Gastroesophageal sphincter (tissue), 4 donors: ENCODE measurements at places on chromosomes 11 and 22.

- no peak for ATAC-seq
These were observed 58.1 kb downstream of the TSPAN18 start for GRCh38 chr11:44784851-44785250.

GRCh38 chr22:37500745-37501609 lies 14.8 kb upstream of the MFNG start:
- peak; percentile 39 for ATAC-seq

DNA sequence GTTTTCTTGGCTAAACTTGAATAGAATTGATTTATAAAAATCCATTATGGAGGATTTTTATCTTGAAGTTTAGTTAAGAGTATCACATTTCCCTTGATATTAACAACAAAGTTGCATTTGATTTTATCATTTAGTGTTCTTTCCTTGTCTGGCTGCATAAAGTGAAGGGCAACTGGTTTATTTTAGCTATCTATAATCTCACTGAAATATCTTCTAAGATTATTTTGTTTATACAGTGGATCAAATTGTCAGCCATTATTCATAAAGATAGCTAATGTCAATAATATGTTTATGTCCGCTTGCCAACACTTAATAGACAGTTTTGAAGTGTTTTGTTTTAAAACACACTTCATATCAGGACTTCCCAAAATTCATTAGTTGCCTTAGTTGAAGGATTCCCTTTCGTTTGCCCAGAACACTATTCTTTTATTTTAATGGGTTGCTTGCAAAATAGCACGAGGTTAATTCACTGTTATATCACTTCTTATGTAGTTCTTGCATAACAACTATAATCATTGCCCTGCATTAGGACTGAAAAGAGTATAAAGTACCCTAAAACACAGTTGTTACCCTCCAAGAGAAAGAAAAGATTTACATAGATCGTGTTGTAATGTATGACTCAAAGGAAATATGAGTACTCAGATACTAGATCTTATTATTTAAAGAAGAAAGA lies 73.0 kb downstream of the MSANTD4 start:
- ATAC-seq, result no peak

DNA sequence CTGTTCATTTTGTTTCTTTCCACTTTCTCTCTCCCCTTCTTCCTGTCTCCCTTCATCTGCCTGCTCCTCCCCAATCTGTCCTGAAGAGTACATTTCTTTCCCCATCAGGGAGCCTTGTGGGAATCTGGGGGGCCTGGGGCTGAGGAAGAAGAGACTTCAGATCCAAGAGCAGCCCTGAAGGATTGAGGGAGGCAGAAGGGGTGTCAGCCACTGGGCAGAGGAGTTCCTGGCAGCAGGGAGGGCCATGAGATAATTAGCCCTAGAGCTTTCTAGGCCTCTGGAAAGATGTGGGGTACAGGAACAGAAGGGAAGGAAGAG lies 24.4 kb upstream of the OAF start:
- ATAC-seq, result no peak

GRCh38 chr11:68051191-68052136 lies 12.6 kb downstream of the TCIRG1 start:
- ATAC-seq, result no peak

DNA sequence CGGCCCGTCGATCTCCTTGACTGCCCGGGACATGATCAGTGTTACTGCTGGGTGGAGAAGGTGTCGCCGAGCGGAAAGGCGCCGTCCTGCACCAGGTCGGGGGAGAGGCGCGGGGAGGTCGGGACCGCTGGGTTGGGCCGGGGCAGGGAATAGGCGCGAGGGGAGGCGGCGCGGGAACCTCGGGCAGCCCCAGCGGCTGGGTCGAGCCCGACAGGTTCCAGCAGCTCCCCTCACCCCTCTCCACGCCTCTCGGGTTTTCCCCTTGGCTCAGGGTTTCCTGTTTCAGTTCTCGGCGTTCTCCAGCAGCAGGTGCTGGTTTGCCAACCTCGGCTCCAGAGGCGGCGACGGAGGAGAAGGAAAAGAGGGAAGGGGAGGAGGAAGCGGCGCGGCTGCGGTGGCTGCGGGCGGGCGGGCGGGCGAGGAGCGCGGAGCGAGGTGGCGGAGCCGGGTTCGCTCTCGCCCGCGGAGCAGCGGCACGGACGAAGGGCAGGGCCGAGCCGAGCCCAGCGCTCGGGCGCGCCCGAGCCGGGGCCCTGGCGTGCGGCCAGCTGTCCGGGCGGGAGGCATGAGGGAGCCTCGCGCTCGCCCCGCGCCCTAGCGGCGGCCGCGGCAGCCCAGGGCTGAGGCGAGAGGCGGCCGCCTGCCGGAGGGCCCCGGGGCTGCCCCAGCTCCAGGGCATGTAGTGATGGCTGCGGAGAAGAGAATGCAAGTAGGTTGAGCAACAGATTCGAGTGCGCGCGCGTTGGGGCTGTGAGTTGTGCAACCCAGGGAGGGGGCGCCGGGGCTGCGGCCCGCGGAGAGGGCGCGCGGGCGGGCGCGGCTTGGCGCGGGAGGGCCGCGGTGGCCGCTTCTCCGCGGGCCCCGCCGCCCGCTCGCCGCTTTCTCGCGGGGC lies at the start of gene ZC3H12C:
TSS of gene ZC3H12C (plus strand) at position 878 of the 892 bp plus-strand sequence. CDS start 20 bp downstream, outside the sequence.
- ATAC-seq, result peak; percentile 90

- ATAC-seq, result no peak
These were observed 94.0 kb upstream of the OR4B1 start for GRCh38 chr11:48122656-48123055.

DNA sequence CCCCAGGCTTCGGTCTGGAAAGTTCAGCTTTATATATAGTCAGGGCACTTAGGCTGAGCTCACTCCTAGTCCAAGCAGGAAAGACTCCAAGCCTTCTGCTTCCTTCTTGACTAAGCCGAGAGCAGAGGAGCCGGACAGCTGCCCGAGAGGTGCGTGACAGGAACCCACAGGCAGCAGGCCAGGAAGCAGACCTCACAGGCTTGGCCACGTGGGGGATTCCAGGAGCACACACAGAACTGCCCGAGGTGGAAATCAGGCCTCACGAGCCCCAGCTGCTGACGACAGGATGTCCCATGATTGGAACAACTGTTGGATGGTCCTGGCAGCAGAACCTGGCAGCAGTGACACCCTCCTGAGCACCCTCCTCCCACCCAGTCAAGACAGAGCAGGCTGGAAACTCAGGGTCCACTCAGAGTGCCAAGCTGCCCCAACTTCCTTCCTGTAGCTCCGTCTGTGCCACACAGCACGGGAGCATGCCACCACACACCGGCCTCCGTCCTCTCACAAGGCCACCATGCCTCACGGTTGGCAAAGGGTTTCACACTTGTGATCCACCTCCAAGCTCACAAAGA lies 5.4 kb downstream of the PLA2G6 start:
- peak; percentile 73 for ATAC-seq

- peak; percentile 10 for ATAC-seq
These were observed 14.9 kb upstream of the NAV2 start for GRCh38 chr11:19697721-19698121.

DNA sequence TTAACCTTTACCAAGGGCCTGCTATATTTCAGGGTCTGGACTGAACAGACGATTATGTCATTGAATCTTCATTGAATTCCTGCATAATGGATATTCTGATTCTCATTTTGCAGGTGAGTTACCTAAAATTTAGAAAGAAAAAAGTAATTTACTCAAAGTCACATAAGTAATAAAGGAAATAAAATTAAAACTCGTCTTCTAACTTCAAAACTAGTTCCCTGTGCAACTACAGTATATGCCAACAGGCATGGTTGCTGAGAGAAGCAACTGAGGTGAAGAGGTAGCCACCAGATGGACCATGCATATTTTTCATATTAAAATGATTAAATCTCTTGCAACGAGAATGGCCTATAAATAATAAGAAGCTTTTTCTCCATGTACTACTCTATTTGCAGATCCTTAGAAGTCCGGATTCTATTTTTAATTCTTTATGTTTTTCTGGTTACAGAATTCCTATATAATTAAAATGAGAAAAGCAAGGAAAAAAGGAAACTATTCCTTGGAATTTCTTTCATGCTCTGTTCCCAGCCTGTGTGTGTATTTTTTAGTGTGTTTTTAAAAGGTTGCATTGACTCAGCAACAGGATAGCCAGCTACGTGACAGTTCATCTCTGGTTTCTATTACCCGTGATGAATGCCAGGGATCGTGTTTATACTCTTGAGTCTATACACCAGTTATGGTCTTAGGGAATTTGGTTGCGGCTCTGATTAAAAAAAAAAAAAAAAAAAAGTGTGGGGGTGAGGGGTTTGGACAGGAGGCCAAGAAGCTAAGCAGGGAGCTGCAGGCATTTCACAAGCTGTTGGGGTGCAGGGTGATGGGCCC lies 186.8 kb downstream of the ETS1 start:
- no peak for ATAC-seq

GRCh38 chr11:7154881-7155361 lies 66.1 kb downstream of the RBMXL2 start:
- ATAC-seq, result no peak

DNA sequence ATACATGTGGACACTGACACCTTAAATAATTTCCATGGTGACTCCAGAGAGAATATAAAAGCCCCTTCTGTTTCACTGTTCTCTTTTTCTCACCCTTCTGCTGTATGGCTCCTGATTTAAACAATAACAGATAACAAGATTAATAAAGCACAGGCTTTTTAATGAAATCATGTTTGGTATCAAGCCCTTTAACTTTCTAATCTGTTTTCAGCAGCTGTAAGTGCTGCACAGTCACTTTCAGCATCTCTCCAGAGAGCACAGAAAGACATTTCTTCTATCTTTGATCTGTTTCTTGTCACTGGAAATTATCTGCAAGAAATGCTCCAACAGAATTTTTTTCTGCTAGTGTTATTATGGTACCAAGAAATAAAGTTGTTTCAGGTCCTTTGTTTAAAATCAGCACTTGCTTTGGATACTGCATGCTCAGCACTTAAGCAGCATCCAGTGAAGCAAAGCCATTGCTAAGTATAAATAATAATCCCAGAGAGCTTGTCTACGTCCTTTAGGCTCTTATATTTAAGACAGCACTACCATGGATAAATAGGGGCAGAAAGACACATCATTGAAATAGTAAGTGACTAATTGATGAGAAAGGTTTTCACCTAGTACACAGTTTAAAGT lies 134.2 kb upstream of the CARD18 start:
- ATAC-seq, result no peak

GRCh38 chr11:77198440-77198849 lies 70.4 kb downstream of the MYO7A start:
- no peak for ATAC-seq

DNA sequence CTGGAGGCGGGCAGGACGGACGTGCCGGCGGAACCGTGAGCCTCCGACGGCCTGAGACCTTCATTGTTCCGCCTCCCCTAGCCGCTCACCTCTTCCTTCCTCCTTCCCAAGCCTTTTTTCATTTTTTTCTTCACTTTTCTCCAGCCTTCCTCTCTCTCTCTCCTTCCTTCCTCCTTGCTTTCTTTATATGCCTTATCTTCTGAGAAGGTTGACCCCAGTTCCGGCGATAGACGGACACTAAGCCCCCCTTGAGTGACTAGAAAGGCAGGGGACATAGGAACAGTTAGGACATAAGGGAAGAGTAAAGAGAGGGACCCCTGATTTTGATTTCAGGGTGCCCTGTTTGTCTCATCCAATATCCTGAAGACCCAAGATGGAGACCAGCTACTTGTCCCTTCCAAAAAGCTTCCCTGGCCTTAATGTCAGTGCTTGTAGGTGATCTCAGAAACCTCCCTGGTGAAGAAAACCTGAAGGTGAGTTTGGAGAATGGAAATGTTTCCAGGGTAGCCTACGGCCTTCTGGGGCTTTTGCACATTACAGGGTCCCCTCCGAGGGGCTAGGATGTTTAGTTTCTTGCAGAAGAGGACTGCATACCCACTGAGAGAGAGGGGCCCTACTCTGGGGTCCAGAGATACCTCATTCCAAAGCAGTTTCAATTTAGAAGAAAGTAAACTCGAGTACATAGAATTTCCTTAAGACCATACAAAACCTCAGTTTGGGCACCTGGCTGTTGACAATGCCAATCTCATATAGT lies 3.5 kb downstream of the ADM start:
- ATAC-seq, result no peak

DNA sequence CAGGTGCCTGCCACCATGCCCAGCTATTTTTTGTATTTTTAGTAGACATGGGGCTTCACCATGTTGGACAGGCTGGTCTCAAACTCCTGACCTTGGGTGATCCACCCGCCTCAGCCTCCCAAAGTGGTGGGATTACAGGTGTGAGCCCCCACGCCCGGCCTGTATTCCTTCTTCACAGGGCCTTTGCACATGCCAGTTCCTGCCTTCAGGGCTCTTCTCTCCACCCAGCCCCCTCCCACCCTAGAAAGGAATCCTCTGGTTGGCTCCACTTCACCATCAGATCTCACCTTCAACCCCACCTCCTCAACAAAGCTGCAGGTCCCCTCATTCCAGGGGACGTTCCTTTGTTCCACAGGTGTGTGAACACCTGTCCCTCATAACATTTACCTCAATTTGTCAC lies 2.0 kb downstream of the POLR3H start:
- no peak for ATAC-seq

- ATAC-seq, result no peak
These were observed 45.6 kb downstream of the UBASH3B start for GRCh38 chr11:122701143-122701542.

DNA sequence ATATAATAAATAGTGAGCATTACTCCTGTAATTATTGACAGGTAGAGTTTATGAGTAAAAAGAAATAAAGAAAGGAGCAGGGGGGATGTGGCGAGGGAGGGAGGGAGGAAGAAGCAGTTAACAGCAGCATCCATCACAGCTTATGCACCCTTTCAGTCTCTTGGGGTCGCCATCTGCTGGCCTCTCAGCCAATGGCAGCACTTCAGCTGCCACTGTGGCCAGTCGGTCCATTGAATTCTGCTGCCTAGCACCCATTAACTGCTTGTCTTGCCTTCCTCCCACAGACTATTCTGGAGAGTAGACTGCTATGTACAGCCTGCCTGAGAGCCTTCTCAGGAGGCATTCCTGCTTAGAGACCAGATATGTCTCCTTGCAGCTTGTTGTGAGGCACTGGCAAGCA lies 388.3 kb downstream of the TENM4 start:
- no peak for ATAC-seq

DNA sequence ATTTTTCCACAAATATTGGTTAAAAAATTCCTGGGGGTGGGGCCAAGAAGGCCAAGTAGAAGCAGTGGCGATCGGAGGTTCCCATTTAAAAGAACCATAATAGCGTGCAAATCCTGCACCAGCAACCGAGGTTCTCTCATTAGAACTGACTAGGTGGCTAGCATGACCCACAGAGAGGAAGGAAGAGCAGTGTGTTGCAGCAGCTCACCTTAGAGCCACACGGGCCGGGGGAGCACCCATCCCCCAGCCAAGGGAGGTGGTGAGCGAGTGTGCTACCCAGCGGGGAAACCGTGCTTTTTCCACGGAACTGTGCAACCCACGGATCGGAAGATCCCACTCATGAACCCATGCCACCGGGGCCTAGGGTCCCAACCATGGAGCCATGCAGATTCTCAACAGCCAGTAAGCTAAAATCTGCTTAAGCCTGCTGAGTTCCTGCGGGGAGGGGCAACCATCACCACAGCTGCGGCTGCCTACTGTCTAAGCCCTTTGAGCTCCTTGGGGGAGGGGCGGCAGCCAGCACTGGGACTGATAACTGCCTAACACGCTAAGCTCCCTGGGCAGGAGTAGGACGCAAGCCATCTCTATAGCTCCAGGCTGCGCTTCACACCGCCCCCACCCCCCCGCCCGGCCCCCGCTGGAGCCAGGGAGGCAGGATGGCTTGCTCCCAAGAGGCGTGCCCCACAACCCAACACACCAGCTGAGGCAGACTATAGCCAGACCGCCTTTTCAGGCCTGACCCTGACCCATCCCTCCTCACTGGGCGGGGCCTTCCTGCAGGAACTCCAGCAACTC lies 21.0 kb upstream of the HTATIP2 start:
- no peak for ATAC-seq
